ENCODE measurements at places on chromosomes 5 and 9.

DNA sequence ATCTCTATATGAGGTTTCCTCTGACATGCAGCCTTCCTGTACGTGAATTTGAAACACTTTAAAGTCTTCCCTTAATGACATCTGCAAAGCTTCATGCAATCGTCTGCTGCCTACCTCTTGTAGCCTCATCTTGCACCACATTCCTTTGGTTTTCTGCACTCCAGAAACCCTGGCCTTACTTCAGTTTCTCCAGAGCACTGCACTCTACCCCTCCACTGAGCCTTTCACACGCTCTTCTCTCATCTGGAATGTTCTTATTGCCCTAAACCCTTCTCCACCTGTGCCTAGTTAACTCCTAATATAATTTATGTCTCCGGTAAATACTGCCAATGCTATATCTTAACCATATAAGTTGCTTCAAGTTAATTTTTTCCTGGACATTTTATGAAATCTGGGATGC lies 168.8 kb upstream of the SLC27A6 start:
- DNase-seq, result no peak

- no peak for DNase-seq
Measured at GRCh38 chr5:83750749-83751148, 30.1 kb upstream of the HAPLN1 start.

GRCh38 chr5:83721953-83722901 lies 1.6 kb upstream of the HAPLN1 start:
- peak; percentile 78 for DNase-seq

DNA sequence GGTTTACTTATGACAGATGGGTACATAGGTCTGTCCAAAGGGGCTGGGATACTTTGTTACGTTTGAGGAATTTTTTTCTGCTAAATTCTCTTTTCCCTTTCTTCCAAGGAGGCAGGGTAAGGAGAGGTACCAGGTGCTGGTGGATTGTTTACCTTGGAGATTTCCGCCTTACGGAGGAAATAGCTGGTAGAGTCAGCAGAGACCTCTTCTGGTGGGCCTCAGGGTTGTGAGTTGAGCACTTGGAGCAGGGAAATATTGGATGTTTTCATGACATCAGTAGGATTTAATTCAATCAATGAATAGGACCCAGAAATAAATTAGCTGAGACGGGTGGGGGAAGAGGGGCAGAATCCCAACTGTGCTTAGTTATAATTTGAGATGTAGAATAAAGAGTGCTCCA lies 60.0 kb upstream of the TAF11L2 start:
- DNase-seq, result no peak
